ENCODE measurements at places on chromosomes 1 and 21. TPM values are rescaled to one million over a fixed set of nuclear protein-coding genes. Genes with fewer than 3 reads are reported as not detected.

The PLA2G4A gene
- 29.8 TPM for total RNA-seq

DNA sequence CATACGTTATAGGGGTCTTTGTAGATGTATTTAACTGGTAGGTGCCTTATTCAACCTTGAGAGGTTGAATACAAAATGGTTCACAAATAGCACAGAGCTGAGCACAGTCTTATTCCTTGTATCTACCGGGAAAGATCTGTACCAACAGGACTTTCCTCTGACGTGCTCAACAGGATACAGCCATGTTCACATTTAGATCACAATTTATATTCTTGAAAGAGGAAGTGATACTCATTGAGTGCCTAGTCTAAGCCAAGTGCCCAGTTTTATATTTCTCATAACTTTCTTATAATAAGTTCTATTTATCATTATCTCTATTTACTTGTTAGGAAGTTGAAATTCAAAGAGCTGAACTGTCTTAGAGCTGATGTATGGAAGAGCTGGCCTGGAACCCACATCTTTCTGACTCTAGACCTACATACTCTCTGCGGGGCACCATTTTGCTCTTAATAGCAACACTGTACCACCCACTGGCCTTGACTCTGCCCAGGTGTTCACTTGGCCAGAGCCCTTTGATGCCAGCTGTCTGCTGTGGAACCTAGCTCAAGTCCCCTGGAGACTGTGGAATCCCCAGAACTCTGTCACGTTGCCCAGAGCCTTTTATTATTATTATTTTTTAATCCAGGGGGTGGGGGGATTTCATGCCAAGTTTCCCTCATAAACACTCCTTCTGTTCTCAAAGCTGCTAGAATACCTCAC, 156.2 kb downstream of the TPR start:
- no peak overlapping the region for H3K4me3 ChIP-seq
- no peaks in the 10 kb centered on the region for H3K4me1 ChIP-seq
- H3K27me3 ChIP-seq = no peaks in the 10 kb centered on the region
- H3K36me3 ChIP-seq = no peaks in the 10 kb centered on the region

- H3K36me3 ChIP-seq = peaks cover 26% of the 10 kb centered on the region
- no peak for DNase-seq
- H3K4me1 ChIP-seq = peaks cover 57% of the 10 kb centered on the region
- peak overlapping the region; percentile 22 for H3K4me3 ChIP-seq
- peak overlapping the region; percentile 58 for H3K27ac ChIP-seq
These were observed 32.2 kb upstream of the UBE2U start for GRCh38 chr1:64171246-64171645.

GRCh38 chr1:44275991-44276405, 62.7 kb downstream of the DMAP1 start:
- no peak for DNase-seq
- H3K27ac ChIP-seq = no peak overlapping the region
- H3K4me3 ChIP-seq = no peak overlapping the region
- H3K27me3 ChIP-seq = no peaks in the 10 kb centered on the region

DNA sequence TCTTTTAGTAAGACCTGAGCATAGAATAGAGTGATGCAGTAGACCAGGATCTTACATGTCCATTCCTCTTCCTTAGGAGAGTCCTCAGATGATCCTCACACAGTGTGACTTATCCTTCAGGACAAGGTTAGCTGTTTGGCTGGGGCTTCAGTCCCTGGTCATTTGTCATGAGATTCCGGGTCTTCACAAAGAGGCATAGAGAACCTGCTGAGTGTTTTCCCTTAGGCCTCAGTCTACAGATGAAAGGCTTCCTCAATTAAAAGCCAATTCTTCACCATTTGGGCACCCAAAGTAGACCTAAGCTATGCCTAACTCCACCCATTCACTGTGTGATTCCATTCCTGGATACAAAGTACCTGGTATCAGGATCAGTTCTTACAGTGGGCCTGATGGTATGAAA, 329.8 kb upstream of the RUNX1 start:
- H3K27me3 ChIP-seq = no peaks in the 10 kb centered on the region
- H3K4me1 ChIP-seq = no peaks in the 10 kb centered on the region
- DNase-seq = no peak
- H3K27ac ChIP-seq = no peak overlapping the region

The HMCN1 gene
- 0.02 TPM for total RNA-seq

- no peak overlapping the region for H3K27ac ChIP-seq
- H3K4me1 ChIP-seq = peaks cover 43% of the 10 kb centered on the region
- H3K27me3 ChIP-seq = no peaks in the 10 kb centered on the region
These were observed 14.9 kb downstream of the CDA start for GRCh38 chr1:20603504-20604464.

The DEPDC1 gene
- total RNA-seq = 33.0 TPM

The PTGFR gene
- 0.37 TPM for total RNA-seq

GRCh38 chr1:37958690-37959089, 11.8 kb upstream of the INPP5B start:
- no peaks in the 10 kb centered on the region for H3K27me3 ChIP-seq
- peaks cover 54% of the 10 kb centered on the region for H3K36me3 ChIP-seq
- H3K4me1 ChIP-seq = no peaks in the 10 kb centered on the region
- no peak for DNase-seq
- H3K27ac ChIP-seq = no peak overlapping the region

The ACTA1 gene
- 0.45 TPM for total RNA-seq

GRCh38 chr1:12208764-12209494, 20.9 kb upstream of the VPS13D start:
- peaks cover 42% of the 10 kb centered on the region for H3K27me3 ChIP-seq
- H3K27ac ChIP-seq = no peak overlapping the region
- H3K36me3 ChIP-seq = no peaks in the 10 kb centered on the region
- H3K4me3 ChIP-seq = no peak overlapping the region
- no peaks in the 10 kb centered on the region for H3K4me1 ChIP-seq
- peak; percentile 87 for DNase-seq

- no peak overlapping the region for H3K27ac ChIP-seq
- H3K4me3 ChIP-seq = no peak overlapping the region
- DNase-seq = no peak
- no peaks in the 10 kb centered on the region for H3K4me1 ChIP-seq
- H3K36me3 ChIP-seq = no peaks in the 10 kb centered on the region
These were observed 870.7 kb downstream of the LRRIQ3 start for GRCh38 chr1:73327180-73327793.

DNA sequence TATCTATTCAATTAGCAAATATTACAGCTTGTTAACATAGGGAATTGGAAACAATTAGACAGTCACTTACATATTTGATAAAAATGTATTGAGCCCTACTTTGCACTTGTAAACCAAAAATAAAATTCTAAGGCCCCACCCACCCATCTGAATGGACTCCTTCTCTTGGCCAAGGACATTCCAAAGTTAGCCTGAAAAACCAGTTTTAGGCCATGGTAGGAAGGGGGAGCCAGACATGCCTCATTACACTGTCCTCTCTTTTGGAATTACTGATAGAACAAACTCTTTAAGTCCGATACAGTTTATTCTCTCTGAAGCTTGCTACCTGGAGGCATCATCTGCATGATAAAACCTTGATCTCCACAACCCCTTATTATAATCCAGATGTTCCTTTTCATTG, 28.0 kb upstream of the TSPAN2 start:
- H3K4me3 ChIP-seq = no peak overlapping the region
- no peaks in the 10 kb centered on the region for H3K36me3 ChIP-seq
- H3K4me1 ChIP-seq = peaks cover 37% of the 10 kb centered on the region
- peak; percentile 34 for DNase-seq
- no peaks in the 10 kb centered on the region for H3K27me3 ChIP-seq

The CCDC24 gene
- 20.2 TPM for total RNA-seq

GRCh38 chr1:41241749-41242341, at the start of gene SCMH1:
Gene SCMH1, minus strand, starts transcription at chr1:41242306. Its CDS starts 56,173 bp downstream, at chr1:41186133.
- H3K27me3 ChIP-seq = no peaks in the 10 kb centered on the region
- peak within 1 kb of the TSS; percentile 83 for H3K4me3 ChIP-seq
- H3K36me3 ChIP-seq = peaks cover 8% of the 10 kb centered on the region
- H3K4me1 ChIP-seq = peaks cover 29% of the 10 kb centered on the region
- peak; percentile 52 for DNase-seq
